Caudate nucleus (tissue), 63 donors: ENCODE measurements at places on chromosomes 5 and 9.

DNA sequence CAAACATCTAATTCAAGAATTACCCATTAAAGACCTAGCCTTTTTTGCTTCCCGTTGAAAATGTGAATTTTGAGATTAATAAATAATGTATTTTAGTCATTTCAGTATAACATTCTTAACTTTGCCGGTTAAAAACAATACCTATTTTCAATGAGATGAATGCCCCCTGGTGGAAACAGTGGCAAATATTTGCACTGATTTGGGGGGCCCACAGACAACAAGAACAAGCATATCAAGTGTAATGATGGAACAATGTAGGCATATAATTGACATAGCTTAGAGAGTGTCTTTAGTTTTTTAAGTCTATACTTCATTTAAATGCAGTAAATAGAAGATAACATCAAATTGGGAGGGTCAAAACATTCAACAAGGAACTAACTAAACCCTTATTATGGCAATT, 111.9 kb downstream of the NTRK2 start:
- no peak for DNase-seq

- no peak for DNase-seq
Measured at GRCh38 chr5:131379723-131380122, 115.9 kb downstream of the CDC42SE2 start.

DNA sequence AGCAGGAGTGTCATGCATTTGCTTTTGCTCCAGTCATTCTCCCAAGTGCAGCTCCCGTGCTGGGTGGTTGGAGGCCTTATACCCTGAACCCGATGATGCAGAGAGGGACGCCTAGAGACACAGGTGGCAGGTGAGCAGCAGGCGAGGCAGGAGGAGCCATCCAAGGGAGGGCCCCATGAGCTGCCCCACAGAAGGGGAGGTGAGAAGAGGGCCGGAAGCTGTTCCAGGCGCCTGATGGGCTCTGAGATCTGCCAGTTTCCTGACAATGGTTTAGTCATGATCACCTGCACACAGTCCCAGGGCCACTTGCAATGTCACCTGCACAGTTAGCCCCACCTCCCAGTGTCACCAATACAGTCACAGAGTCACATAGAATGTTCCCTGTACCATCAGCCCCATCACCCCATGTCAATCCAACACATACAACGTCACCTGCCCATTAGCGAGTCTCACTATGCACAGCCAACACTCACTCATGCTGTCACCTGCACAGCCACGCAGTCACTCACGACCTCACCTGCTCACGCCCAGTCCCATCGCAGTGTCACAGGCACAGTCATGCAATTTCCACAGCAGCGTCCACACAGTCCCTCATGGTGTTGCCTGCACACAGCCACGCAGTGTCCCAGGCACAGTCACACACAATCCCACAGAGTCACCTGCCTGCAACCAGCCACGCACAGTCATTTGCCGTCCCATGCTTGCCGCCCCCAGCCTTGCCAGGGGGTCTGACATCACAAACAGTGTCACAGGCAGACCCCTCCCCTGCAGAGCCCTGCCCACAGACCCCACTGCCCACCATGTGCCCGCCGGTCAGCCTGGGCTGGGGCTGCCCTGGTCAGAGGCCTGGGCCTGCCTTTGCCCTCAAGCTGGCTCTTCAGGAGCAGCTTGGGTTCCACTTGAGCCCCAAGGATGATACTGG, 113.4 kb downstream of the LHX2 start:
- DNase-seq: no peak

DNA sequence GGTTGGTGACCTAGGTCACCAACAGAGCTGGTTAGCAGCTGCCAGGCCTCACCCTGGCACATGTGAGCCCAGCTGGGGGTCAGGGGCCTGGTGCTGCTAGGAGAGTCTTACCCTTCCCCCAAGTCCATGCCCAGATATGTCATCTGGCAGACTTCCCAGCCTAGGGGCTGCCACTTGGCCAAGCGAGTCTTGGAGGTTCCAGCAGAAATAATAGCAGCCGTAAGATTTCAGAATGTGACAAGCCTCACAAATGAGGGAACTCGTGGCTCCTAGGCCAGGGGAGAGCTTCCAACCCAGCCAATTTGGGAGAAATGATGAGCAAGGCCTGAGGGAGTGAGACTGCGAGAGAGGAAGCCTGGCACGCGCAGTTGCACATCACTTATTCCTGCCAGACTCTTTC, 11.1 kb downstream of the URM1 start:
- no peak for DNase-seq

DNA sequence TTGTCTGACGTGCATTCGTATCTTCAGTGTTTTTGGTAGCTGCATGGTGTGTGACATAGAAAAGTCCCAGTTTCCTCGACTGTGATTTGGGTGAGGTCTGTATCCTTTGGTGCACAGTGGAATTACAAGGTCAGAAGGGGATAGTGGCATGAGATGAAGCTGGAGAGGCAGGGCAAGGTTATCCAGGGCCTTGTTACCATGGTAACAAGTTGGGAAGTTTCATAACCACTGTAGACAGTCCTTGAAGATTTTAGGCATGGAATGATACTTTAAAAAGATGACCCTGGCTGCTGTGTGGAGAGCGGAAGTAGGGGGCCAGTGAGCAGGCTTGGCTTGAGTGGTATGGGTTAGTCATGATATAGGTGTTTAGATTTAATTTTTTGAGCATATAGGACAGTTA, 11.9 kb downstream of the EHMT1 start:
- no peak for DNase-seq

DNA sequence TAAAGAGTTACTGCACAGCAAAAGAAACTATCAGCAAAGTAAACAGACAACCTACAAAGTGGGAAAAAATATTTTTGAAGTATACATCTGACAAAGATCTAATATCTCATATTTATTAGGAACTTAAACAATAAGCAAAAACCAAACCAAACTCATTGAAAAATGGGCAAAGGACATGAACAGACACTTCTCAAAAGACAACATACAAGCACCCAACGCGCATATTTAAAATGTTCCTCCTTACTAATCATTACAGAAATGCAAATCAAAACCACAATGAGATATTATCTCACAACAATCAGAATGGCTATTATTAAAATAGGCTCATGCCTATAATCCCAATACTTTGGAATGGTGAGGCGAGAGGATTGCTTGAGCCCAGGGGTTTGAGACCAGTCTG, 48.0 kb downstream of the FBXO4 start:
- no peak for DNase-seq

GRCh38 chr9:89804766-89805531, 200.1 kb downstream of the GADD45G start:
- DNase-seq: no peak

DNA sequence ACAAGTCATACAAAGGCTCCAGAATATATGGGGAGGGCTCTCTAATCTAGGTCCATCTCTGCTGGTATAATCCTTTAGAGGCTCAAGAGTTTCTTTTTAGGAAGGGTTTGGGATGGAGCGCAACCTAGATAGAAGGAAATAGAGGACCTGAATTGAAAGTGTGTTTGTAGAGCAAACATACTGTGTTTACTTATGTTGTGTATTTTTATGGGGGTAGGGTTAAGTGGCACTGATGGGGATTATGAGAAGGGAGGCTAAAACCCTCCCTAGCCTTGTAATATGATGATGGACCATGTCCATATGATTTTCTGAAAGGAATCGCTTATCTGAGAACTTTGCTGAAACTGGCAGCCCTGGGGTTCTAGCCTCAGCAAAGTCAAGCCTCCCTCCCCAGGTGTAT, 4.4 kb upstream of the ELL2 start:
- no peak for DNase-seq

GRCh38 chr9:137650779-137651178, 32.0 kb downstream of the EHMT1 start:
- no peak for DNase-seq

- DNase-seq: no peak
Measured at GRCh38 chr5:142841511-142842265, 71.5 kb downstream of the ARHGAP26 start.

DNA sequence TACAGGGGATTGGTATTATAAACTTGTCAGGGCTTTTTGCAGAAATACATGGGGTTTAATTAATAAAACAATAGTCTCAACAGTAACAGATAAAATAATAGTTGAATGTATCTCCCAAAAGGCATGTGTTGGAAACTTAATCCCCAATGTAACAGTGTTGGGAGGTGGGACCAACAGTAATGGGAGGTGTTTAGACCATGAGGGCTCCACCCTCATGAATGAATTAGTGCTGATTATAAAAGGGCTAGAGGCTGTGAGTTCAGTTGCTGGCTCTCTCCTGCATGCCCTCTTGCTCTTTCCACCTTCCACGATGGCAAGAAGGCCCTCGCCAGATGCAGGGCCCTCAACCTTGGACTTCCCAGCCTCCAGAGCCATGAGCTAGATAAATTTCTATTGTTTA, 56.3 kb downstream of the STK10 start:
- DNase-seq: no peak

GRCh38 chr5:139446956-139447779, 7.8 kb upstream of the DNAJC18 start:
- DNase-seq: no peak

- DNase-seq: no peak
Measured at GRCh38 chr5:68315679-68316271, 100.2 kb downstream of the PIK3R1 start.

GRCh38 chr9:108511307-108511706, 344.5 kb downstream of the ACTL7B start:
- no peak for DNase-seq

- no peak for DNase-seq
Measured at GRCh38 chr5:158563760-158564390, 535.8 kb downstream of the EBF1 start.
